ENCODE measurements at places on chromosomes 3 and 15. TPM values are rescaled to one million over a fixed set of nuclear protein-coding genes. Genes with fewer than 3 reads are reported as not detected.

Gene ETV5
- 30.6 TPM for total RNA-seq

Gene GOLGA6L9
- 1.3 TPM for total RNA-seq

Gene NOX5
- 0.18 TPM for total RNA-seq

Gene RLBP1
- total RNA-seq, result not detected

Gene DUOXA2
- not detected for total RNA-seq

Gene ANKRD34C
- not detected for total RNA-seq

Gene RASL12
- 3.1 TPM for total RNA-seq

Gene DCP1A
- total RNA-seq, result 12.0 TPM
